ENCODE measurements at places on chromosomes 5 and 9. TPM values are rescaled to one million over a fixed set of nuclear protein-coding genes. Genes with fewer than 3 reads are reported as not detected.

The IFNA13 gene
- not detected for total RNA-seq

The NAIP gene
- total RNA-seq = 10.8 TPM

The CDH18 gene
- total RNA-seq = not detected

The GZMA gene
- not detected for total RNA-seq

The SPINK6 gene
- total RNA-seq = not detected

The LOX gene
- 8.4 TPM for total RNA-seq

The EFNA5 gene
- total RNA-seq = 9.2 TPM

The ZNF608 gene
- total RNA-seq = 41.4 TPM

Measured in gastroesophageal sphincter (tissue), 4 donors.